ENCODE measurements at places on chromosomes 1 and 21. TPM values are rescaled to one million over a fixed set of nuclear protein-coding genes. Genes with fewer than 3 reads are reported as not detected.

Gene TFF3
- not detected for polyA plus RNA-seq

Gene FCRLA
- 1,343 TPM for polyA plus RNA-seq

Gene SLAMF9
- not detected for polyA plus RNA-seq

Gene GNB1
- polyA plus RNA-seq: 100 TPM

DNA sequence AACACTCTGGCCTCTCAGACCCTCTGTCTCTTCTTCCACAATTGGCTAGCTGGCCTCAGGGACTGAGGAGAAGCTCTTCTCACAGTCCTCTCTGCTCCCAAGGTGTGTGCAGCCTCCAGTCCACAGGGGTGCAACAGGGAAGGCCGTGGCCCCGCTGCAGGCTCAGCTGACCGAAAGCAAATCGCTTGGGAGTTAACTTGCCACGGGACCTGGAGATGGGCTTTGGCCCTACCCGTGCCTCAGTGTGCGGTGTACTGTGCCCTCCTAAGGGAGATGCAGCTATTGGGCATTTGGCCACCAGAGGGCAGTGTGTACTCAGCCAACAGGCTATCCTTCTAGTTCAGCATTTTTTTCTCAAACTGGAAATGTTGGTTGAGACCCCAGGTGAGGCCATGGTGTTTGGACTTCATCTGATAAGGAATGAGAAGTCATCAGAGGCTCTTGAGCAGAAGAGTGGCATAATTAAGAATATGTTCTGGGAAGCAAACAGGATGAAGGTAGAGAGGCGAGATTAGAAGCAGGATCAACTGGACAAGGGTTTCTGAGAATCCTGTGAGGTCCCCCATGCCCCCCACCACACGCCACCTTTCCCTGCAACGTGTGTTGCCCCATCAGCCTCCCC lies 42.5 kb upstream of the TMEM125 start:
- DNase-seq: peak; percentile 74

DNA sequence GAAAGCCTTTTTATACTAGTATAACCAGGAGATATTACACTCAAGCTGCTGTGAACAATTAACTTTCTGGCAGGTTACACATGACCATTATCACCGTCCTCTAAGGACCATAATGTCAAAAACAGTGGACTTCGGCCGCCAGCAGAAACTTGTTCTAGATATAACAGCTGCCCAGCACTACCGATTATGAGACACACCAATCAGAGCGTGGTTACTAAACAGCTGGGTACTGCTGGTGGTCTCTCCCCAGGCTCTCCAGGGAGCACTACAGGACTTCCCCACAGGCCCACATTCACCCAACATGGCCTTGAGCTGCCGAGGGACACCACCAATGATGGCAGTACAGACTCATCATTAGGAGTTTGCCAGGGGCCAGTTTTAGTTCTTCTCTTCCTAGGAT lies 57.9 kb upstream of the CTBS start:
- no peak for DNase-seq

DNA sequence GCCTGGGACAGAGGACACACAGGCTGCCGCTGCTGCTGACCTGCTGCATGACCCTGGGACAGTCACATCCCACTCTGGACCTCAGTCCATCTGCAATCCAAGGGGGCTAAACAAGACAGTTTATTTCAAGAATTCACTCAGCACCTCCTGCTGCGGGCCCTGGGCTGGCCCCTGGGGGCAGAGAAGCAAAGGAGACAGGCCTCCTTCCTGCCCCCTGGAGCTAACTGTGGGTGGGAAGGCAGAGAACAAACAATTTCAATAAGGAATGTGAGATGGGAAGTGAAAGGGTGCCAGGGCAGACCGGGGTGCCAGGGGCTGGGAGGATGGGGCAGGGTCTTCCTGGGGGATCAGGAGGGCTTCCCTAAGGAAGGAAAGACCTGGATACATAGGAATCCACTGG lies 60.0 kb downstream of the TAS1R2 start:
- DNase-seq: no peak

GRCh38 chr1:17075470-17076255 lies 21.8 kb upstream of the SDHB start:
- no peak for DNase-seq
